ENCODE measurements at places on chromosomes 4 and X. TPM values are rescaled to one million over a fixed set of nuclear protein-coding genes. Genes with fewer than 3 reads are reported as not detected.

CFAP99 gene
- not detected for total RNA-seq

CCDC120 gene
- 1.5 TPM for total RNA-seq

PLAC8 gene
- not detected for total RNA-seq

FAM9B gene
- total RNA-seq, result not detected

HTATSF1 gene
- 32.9 TPM for total RNA-seq

GJB1 gene
- total RNA-seq, result not detected

SMIM31 gene
- total RNA-seq, result not detected

PARM1 gene
- total RNA-seq, result 0.77 TPM

CDKL5 gene
- 2.1 TPM for total RNA-seq

MAGEB1 gene
- total RNA-seq, result not detected

SPANXA1 gene
- total RNA-seq, result not detected

CD38 gene
- not detected for total RNA-seq

MID1 gene
- 7.1 TPM for total RNA-seq

INTS6L gene
- 4.3 TPM for total RNA-seq

CT55 gene
- total RNA-seq, result not detected

CDKL2 gene
- total RNA-seq, result 0.12 TPM

SPIN4 gene
- 2.1 TPM for total RNA-seq

DCLK2 gene
- 1.8 TPM for total RNA-seq

HTR2C gene
- not detected for total RNA-seq

ATP6AP2 gene
- total RNA-seq, result 137 TPM

SPARCL1 gene
- total RNA-seq, result 7.5 TPM

SLC25A4 gene
- total RNA-seq, result 15.5 TPM

RHOXF2 gene
- not detected for total RNA-seq

AREG gene
- 0.51 TPM for total RNA-seq

NUP62CL gene
- total RNA-seq, result not detected

PAGE1 gene
- not detected for total RNA-seq

TCEAL5 gene
- total RNA-seq, result not detected

FAM184B gene
- total RNA-seq, result 0.12 TPM

HTN1 gene
- not detected for total RNA-seq

FAT4 gene
- total RNA-seq, result 18.3 TPM

FGFBP2 gene
- not detected for total RNA-seq

PWWP3B gene
- total RNA-seq, result 11.7 TPM

SLC9B2 gene
- 15.3 TPM for total RNA-seq

DCAF16 gene
- 16.2 TPM for total RNA-seq

PDE6B gene
- 1.4 TPM for total RNA-seq

TLL1 gene
- 0.12 TPM for total RNA-seq

MAGEA4 gene
- not detected for total RNA-seq

DCAF4L1 gene
- not detected for total RNA-seq

RGN gene
- not detected for total RNA-seq

CAPN6 gene
- not detected for total RNA-seq

HELT gene
- total RNA-seq, result not detected

FREM3 gene
- total RNA-seq, result not detected

Data from pericardium fibroblast (primary cell).